ENCODE measurements at places on chromosomes 6 and 20.

DNA sequence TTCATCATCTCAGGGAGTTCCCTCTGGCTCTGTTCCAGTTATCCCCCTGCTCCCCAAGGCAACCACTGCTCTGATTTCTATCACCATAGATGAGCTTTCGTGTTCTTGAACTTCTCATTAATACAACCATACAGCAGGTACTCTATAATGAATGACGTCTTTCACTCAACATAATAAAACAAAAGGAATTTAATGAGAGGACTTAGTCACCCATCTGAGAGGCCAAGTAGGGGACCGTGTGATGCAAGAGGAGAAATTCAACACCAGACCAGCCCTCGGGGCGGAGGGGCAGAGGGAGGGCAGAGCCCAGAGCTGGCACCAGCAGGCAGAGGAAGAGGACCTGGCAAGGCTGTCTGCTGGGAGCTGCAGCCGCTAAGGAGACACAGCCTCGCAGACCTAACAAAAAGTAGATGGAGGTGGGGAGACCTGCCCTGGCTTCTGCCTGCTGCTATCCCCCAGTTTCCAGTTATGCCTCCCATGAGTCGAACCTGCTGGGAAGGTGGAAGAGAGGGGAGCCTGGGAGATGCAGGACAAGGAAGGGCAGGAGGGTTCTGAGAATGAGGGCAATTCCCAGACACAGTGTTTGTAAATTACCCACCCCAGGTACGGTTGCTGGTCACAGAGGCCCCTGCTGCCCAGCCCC lies 13.8 kb downstream of the CCN5 start:
- no peaks in the 10 kb centered on the region for H3K36me3 ChIP-seq
- no peaks in the 10 kb centered on the region for H3K4me1 ChIP-seq
- no peak for DNase-seq
- no peak overlapping the region for H3K27ac ChIP-seq

DNA sequence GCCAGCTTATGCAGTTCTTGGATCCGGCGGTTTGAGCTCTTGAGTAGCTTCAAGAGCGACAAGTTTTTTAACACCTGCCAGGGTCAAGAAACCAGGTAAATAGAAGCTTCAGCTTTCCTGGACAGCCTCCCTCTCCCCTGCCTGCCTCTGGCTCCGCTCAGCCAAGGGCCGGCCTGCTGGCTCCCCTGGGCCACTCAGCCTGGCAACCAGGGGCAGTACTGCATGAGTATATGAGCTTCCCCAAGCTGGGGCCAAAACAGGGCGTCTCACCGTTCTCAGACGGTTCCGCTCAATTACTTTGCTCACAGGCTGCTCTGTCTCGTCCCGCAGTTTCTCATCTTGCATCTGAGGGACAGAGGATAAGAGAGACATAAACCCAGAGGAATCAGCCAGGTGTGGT lies 856 bp downstream of the TP53TG5 start:
- H3K4me1 ChIP-seq, result peaks cover 3% of the 10 kb centered on the region
- H3K4me3 ChIP-seq, result no peak overlapping the region
- H3K27me3 ChIP-seq, result peaks cover 3% of the 10 kb centered on the region
- no peak for DNase-seq
- no peak overlapping the region for H3K27ac ChIP-seq

DNA sequence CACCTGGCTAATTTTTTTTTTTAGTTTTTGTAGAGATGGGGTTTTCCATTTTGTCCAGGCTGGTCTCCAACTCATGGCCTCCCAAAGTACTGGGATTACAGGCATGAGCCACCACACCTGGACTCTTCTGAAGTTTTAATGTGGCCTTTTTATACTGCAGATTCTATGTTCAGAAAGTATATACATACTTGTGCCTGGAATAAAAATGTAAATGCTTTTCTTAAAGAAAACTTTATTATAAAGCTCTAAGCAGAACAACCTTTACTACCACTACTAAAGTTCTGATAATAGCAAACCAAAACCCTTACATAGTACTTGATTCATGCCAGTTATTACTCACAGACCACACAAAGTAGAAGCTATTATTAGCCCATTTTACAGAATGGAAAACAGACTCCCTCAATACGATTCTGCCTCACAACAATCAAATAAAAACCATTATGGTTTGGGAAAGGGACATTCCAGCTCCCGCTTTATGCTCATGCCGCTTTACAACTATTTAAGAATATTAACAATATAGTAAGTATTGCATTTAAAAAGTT lies 5.3 kb downstream of the PHIP start:
- H3K27ac ChIP-seq, result no peak overlapping the region
- no peak overlapping the region for H3K4me3 ChIP-seq
- peaks cover 21% of the 10 kb centered on the region for H3K4me1 ChIP-seq
- no peak for DNase-seq

GRCh38 chr6:46953921-46954320 lies 32.2 kb upstream of the ADGRF5 start:
- peaks cover 43% of the 10 kb centered on the region for H3K36me3 ChIP-seq
- peaks cover 84% of the 10 kb centered on the region for H3K4me1 ChIP-seq
- DNase-seq, result no peak
- peak overlapping the region; percentile 95 for H3K27ac ChIP-seq
- H3K4me3 ChIP-seq, result peak overlapping the region; percentile 96

DNA sequence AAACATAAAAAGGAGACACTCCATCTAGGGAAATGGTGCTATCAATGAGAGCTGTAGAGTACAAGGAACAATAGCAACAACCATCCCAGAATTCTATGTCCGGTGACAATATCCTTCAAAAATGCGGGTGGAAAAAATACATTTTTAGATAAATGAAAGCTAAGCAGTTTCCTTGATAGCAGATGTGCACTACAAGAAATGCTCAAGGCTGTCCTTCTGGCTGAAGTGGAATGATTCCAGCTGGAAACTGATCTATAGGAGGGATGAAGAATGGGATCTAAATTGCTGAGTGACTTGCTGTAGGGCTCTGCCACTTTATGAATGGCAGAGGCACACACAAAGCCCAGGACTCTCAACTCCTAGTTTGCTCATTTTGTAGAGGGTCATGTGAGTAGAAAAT lies 763.1 kb downstream of the C6orf118 start:
- H3K4me3 ChIP-seq, result no peak overlapping the region
- H3K27me3 ChIP-seq, result no peaks in the 10 kb centered on the region
- no peak overlapping the region for H3K27ac ChIP-seq
- DNase-seq, result no peak
- H3K4me1 ChIP-seq, result no peaks in the 10 kb centered on the region

Data from endothelial cell (in vitro differentiated cells).